Brain microvascular endothelial cell (primary cell): ENCODE measurements at places on chromosomes 4 and X.

DNA sequence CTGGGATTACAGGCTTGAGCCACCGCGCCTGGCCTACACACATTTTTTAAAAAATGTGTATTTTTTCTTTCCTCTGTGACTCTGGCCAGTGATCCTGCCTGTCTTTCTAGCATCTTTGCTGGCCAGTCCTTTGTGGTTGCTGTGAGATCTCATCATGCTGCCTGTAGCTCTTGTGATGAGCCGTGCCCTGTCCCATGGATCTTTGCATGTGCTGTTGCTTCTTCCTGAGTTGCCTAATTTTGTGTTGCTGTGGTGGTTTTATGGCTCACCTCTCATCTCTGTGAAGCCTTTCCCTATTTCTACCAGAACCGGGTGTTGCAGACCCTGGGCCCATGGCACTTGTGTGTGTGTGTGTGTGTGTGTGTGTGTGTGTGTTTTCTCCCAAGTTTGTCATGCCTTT is 8.3 kb downstream of the NSD2 start:
- no peak for DNase-seq

DNA sequence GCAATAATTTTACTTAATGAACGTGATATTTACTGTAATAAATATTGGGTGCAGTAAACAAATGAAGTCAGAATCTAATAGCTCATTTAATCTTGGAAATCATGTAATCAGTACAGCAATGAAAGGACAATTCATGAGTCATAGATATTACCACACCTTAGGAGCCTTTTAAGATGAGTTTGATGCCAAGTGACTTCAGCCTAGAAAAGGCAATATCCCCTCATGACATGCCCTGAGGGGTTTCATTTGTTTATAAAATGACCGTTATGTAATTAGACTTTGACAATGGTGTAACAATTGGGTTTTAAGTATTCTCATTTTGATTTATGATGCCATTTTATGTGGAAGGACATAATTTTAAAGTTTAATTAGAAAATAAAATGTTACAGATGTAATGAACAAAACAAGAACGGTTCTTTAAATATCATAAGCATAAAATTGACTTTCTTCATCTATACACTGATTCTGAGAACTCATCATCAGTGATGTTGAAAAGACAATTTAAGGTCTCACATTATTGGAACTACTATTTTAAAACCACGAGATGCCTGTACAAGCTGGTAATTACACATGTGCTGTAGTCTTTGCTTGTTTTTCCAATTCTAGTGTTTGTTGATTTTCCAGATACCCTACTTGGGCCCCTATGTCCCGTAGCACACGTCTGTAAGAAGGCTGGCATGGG is 5.0 kb downstream of the FGF2 start:
- DNase-seq: no peak

DNA sequence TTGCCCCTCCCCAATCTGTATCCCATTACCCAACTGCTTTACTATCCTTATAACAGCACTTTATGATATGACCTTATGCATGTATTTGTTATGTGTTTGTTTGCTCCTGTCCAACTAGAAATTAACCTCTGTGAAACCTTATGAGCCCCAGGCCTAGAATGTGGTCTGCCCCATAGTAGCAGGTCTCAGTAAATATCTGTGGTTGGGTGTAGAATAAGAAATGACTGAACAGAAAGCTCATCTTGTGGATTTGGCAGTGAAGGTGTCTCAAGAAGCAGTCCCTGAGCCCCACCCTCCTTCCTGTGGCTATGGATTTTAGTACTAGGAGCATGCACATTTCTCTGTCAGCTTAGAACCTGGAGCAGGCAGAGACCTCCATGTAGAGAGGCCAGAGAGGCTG is 229.0 kb upstream of the LCORL start:
- DNase-seq: no peak

- no peak for DNase-seq
Observed at GRCh38 chr4:24801136-24801855, 5.9 kb downstream of the SOD3 start.

GRCh38 chr4:186700746-186701145 is 22.9 kb downstream of the FAT1 start:
- DNase-seq: peak; percentile 41

DNA sequence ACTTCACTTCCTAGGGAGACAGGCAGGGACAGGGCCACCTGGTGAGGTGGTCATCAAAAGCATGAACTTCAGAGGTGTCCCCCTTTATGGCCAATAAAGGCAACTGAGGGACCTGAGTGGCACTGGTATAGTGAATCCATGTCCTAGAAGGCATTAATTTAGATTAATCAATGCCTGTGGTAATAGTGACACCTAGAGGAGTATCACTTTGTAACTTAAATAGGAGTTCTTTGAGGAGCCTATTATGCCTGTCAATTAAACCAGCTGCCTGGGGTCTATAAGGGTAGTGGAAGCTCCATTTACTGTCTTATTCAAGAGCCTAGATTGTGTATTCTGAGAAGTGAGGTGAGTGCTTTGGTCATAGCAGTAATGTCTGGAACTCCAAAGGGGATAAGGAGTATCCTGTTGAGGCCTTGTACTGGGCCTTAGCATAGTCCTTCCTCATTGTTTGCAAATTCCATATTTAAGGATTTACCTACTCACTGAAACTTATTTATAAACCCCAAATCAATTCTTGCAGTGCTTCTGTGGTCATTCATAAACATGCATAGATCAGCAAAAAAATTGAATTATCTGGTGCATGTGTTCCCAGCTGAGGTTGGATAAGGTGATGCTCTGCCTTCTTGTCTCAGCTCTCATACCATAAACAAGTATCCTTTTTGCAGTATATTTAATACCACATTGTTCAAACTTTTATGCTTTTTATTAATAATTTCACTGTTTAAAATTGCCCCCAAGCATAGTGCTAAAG is 213.8 kb upstream of the RADX start:
- no peak for DNase-seq
